ENCODE measurements at places on chromosomes 13 and 19. TPM values are rescaled to one million over a fixed set of nuclear protein-coding genes. Genes with fewer than 3 reads are reported as not detected.

GRCh38 chr13:113183450-113184129, 24.9 kb downstream of the PCID2 start:
- no peak for DNase-seq

GRCh38 chr13:110731072-110731471, 17.6 kb downstream of the ING1 start:
- peak; percentile 27 for DNase-seq

Gene KEAP1
- total RNA-seq, result 75.7 TPM

Gene KISS1R
- total RNA-seq, result not detected

GRCh38 chr13:25727250-25727649, 324.6 kb downstream of the SHISA2 start:
- DNase-seq, result no peak

GRCh38 chr13:71827241-71827640, 39.8 kb downstream of the DACH1 start:
- no peak for DNase-seq

DNA sequence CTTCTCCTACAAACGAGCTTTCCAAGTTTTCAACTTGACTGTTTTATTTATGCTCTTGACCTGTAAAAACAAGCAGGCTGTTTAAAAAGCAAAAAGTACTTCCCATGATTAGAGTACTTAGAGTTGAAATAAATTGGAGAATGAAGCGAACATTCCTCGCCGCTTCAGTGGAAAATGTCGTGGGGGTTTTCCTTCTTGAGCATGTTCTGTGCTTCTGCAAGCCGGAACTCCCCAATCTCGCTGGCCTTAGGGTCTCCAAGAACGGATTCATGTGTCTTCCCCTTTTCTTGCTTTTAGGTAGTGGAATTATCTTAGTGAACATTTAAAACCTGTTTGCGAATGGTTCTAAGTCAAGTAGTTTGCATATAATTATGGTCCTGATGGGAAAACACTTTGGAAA, 103.6 kb upstream of the ZNF536 start:
- no peak for DNase-seq

DNA sequence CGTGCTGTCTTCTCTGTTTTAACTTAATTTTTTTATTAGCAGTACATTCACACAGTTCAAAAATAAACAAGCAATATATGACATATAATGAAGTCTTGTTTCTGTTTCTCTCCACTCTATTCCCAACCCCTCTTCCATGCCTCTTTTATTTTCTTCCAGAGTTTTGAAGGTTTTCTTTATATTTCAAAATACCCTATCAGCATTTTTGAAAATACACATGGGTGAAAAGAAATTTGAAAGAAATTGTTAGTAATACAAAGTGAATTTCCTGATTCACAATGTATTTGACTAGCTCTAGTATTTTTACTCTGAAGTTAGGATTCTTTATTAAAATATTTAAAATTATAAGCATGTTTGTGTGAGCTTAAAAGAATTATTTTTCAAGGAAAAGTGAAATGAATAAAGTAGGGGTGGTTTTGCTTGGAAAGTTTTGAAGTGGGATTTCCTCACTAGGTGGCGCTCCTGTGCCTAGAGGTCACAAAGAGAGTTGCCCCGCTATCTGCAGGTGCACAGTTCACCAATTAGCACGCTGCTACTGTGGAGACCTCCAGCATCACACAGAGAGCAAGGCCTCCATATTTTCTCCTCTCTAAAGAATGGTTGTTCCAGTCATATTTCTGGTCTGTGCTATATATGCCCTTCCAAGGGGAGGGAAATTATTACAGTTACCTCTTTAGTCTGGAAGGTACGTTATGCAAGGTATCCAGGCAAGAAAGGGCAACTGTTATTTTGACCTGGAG, 37.6 kb downstream of the SOX21 start:
- DNase-seq, result no peak

GRCh38 chr13:29963089-29963488, 112.7 kb upstream of the UBL3 start:
- no peak for DNase-seq

DNA sequence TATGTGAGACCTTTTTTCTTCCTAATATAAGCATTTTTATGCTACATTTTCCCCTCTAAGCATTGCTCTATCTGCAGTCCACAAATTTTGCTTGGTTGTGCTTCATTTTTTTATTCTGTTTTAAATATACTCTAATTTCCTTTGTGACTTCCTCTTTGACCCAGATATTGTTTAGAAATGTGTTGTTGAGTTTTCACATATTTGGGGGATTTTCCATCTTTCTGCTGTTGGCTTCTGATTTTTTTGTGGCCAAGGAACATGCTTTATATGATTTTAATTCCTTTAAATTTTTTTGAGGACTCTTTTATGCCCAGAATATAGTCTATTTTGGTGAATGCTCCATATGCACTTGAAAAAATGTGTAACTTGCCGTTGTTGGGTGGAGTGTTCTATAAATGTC, 22.9 kb downstream of the UBAC2 start:
- DNase-seq, result no peak

GRCh38 chr19:15838351-15838750, 22.9 kb upstream of the OR10H1 start:
- DNase-seq, result no peak

DNA sequence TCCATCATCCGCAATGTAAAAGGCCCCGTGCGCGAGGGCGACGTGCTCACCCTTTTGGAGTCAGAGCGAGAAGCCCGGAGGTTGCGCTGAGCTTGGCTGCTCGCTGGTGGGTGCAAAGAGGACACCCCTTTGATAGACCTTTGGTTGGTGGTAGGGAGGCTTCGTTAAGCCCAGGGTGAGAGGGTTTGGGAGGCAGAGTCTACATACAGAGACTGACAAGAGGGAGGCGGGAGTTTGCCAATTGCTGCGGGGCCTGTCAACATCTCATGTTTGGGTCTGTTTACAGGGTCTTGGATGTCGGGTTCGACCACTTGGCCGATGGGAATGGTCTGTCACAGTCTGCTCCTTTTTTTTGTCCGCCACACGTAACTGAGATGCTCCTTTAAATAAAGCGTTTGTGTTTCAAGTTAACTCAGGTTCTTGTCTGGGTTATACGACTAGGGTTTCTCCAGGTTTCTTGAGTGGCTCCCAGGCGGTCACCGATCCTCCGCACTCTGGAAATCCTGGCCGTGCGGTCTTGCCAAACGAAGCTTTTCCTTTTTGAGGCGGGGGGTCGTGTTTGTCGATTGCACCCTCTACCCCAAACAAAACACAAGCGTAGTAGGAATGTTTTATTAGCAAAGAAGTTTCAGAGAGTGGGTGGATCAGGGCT, 816 bp downstream of the RPS28 start:
- no peak for DNase-seq

- no peak for DNase-seq
Measured at GRCh38 chr13:21069561-21070004, 8.2 kb upstream of the LATS2 start.

Gene NCAN
- 0.25 TPM for total RNA-seq

- no peak for DNase-seq
Measured at GRCh38 chr13:32726374-32727037, 140.3 kb downstream of the PDS5B start.

Gene SPRY2
- total RNA-seq, result 50.9 TPM

GRCh38 chr13:42181381-42181953, 90.5 kb upstream of the AKAP11 start:
- no peak for DNase-seq

GRCh38 chr19:7590256-7590655, 5.4 kb upstream of the CAMSAP3 start:
- DNase-seq, result peak; percentile 64

DNA sequence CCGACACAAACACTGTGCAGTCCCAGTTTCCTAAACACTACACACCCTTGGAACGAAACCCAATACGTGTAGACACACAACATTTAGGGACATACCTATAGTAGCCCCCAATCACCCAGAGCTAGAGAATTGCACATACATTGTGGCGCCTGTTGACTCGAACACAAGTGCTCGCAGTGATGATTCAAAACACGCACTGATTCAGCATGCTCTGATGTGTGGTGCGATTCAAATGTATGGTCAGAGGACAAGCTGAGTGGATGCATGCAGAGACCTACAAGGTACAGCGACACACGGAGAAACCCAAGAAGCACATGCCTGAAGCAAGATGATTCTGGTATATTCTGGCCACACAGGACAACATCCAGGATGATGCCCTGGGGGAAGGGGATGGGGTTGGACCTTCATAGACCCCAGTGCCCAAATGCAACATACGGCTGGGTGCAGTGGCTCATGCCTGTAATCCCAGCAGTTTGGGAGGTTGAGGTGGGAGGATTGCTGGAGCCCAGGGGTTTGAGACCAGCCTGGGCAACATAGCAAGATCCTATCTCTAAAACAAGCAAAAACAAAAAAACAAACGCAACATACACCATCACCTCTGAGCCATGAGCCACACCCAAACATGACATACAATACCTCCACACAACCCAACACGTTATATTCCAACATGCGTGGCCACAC, 997 bp upstream of the KCNN4 start:
- DNase-seq, result no peak

DNA sequence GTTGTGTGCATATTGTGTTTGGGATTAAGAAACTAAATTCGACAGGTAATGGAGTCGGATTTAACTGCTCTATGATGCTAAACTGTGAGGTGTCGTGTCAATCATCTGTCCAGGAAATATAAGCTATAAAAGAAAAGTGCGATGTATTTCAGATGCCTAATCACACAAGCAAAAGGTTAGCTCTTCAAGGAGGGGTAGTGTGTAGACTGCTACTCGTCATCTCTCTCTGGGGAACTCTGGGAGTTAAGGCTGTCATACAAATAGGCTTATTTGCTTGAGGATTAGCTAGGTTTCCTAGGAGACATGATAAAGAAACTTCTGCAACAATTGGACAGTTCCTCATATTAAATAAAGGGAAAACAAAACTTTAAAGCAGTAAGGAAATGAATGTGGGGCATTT, 462.1 kb downstream of the OLFM4 start:
- DNase-seq, result no peak

Gene NRTN
- total RNA-seq, result 0.64 TPM

DNA sequence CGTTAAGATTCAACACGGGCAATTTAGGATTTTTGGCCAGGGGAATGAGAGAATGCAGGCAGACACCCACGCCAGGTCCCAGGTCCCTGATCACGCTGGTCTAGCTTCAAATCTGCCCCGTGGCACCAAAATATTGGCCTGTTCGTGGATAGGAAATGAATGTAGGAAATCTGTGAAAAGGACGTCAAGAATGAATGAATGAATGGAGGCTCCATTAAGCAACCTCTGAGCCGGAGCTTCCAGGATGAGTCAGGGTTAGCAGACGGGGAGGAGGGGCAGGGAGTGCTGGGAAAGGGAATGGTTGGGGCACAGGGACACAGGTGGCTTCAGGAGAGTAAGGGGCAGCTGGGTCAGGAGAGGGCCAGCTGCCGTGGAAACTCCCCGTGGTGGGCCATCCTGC, 4.2 kb downstream of the SULT2B1 start:
- peak; percentile 47 for DNase-seq

Gene EFNB2
- total RNA-seq, result 92.6 TPM

DNA sequence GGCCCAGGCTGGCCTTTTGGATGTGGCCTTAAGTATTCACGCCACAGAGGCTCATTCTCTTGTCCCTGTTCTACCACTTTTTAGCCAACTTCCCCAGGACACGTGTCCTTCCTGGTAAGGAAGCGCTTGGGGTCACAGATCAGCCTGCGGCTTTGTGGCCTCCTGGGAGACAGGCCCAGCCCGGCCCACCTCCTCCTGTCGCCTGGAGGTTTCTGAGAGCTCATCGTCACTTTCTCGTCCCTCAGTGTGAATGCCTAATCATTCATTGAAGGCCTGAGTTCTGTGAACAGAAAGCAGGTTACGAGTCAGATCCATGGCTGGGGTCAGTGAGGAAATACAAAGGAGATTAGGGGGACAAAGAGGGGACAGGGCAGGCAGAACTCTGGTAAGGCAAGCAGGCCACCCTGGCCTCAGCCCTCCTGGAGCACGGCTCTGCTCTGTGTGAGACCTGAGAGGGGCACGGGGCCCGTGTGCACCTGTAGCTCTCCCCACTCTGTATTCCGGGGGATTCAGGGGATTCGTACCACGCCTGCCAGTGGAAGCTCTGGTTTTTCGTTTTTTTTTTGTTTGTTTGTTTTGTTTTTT, 38.6 kb upstream of the TSHZ3 start:
- no peak for DNase-seq

GRCh38 chr13:30216111-30216510, 91.2 kb downstream of the KATNAL1 start:
- DNase-seq, result no peak

DNA sequence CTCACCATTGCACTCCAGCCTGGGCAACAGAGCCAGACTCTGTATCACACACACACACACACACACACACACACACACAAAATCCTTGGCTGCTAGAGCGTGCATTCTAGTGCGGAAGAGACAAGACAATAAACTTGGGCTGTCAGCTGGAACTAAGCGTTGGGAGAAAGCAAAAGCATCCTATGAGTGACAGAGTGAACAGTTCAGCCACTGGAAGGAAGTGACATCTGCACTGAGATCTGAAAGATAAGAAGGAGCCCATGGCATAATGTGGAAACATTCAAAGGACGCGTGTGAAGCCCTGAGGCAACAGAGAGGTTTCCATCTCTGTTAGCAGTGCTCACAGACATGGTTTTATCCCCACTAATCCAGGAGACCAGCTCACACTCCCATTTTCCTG, 3.5 kb upstream of the SLC1A5 start:
- no peak for DNase-seq

GRCh38 chr13:37960427-37960826, 90.9 kb upstream of the TRPC4 start:
- no peak for DNase-seq

Gene PSG7
- total RNA-seq, result not detected

- no peak for DNase-seq
Measured at GRCh38 chr19:1745589-1746031, 7.7 kb upstream of the ONECUT3 start.

- no peak for DNase-seq
Measured at GRCh38 chr19:39264306-39265290, 3.6 kb upstream of the IFNL2 start.

DNA sequence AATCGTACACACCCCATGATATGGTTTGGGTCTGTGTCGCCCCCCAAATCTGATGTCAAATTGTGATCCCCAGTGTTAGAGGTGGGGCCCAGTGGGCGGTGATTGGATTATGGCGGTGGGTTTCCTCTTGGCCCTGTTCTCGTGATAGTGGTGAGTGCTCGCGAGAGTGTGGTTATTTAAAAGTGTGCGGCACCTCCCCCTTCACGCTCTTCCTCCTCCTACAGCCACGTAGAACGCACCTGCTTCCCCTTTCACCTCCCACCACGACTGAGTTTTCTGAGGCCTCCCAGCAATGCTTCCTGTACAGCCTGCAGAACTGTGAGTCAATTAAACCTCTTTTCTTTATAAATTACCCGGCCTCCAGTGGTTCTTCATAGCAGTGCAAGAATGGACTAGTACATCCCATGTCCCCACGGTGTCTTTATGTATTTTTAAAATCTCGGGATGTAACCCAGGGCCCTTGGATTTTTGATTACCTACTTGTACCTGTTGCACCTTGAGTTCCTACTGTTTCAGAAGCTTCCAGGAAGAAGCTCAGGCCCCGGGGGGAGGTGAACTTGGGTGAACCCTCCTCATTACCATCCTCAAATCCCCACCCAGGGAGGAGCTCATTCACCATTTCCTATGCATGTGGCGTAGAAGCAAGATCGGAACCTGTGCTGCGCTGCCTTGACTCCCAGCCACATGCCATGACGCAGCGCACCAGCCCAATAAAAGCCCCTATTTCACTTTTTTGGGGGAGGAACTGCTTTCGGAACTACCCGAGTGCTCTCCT, 52.4 kb downstream of the TEX29 start:
- no peak for DNase-seq

- DNase-seq, result peak; percentile 87
Measured at GRCh38 chr19:4069331-4069959, 2.7 kb upstream of the ZBTB7A start.

GRCh38 chr19:13841086-13841961, 35.6 kb upstream of the NANOS3 start:
- peak; percentile 81 for DNase-seq

- no peak for DNase-seq
Measured at GRCh38 chr13:49342454-49342853, 94.7 kb downstream of the CDADC1 start.
